ENCODE measurements at places on chromosomes 3 and 15.
A peak's percentile ranks its signal among the peaks of the same experiment; 100 is the strongest.

GRCh38 chr3:8651418-8652323 lies 7.1 kb upstream of the SSUH2 start:
- no peak for DNase-seq

DNA sequence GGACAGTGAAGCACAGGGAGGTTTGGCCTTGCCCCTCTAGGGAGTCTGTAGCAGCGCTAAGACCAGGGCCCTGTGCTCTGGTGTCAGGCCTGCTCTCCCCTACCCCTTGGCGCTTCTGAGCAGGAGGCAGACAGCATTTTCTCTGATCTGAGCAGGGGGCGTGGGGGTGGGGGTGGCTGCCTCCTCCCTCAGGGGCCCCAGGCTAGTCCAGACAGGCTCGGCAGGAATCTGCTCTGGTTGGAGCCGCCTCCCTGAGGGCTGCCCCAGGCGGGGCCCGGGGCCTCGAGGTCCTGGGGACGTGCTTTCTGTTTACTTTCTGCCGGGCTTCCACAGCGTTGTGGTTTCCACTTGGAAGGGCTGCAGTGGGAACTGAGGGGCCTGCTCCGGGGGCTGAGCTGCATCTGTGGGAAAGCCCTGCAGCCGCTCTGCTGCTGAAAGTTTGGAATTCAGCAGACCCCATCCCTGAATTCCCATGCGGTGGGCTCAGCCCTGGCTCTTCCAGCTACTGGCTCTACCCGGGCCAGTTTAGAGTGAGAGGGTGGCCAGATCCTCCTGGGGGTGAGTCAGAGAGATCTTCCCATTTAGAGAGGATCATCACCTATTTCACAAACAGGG lies 105.4 kb downstream of the LINGO1 start:
- DNase-seq: peak; percentile 57

DNA sequence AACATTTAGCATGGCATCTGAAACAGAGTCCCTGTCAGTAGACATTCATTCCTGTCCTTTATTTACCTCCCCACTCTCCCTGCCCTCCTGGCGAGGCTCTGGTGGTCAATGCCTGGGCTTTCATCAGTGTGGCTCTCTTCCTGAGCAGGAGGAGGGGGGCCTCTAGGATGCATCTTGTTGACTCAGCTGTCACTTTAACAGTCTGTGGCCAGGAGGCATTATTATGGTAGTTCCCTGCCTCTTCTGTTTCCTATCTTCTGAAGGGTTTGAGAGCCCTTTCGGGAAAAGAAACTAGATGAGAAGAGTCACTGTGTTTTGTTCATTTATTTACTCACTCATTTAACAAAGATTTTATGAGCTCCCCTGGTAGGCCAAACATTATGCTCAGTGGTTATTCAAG lies 2.4 kb upstream of the PPP1R14D start:
- no peak for DNase-seq

- DNase-seq: no peak
Observed at GRCh38 chr3:99500485-99500884, 137.9 kb upstream of the COL8A1 start.

GRCh38 chr3:15805756-15806266 lies 8.0 kb upstream of the ANKRD28 start:
- no peak for DNase-seq

- no peak for DNase-seq
Observed at GRCh38 chr3:15295506-15295905, 36.9 kb downstream of the SH3BP5 start.

GRCh38 chr15:73593304-73594074 lies 39.7 kb downstream of the NPTN start:
- no peak for DNase-seq

- no peak for DNase-seq
Observed at GRCh38 chr3:126618760-126619159, 36.2 kb downstream of the TXNRD3 start.

- no peak for DNase-seq
Observed at GRCh38 chr15:86872782-86873181, 793.1 kb downstream of the AGBL1 start.

GRCh38 chr3:123597561-123597960 lies 12.7 kb upstream of the HACD2 start:
- no peak for DNase-seq

- DNase-seq: no peak
Observed at GRCh38 chr3:155372281-155372680, 78.8 kb upstream of the STRIT1 start.

- DNase-seq: no peak
Observed at GRCh38 chr3:141151439-141151838, 80.2 kb upstream of the PXYLP1 start.

GRCh38 chr3:53498806-53499641 lies 4.6 kb downstream of the CACNA1D start:
- DNase-seq: no peak

- DNase-seq: no peak
Observed at GRCh38 chr3:104536715-104537114, 830.0 kb upstream of the ALCAM start.

GRCh38 chr15:91679447-91679846 lies 174.1 kb upstream of the SLCO3A1 start:
- no peak for DNase-seq

DNA sequence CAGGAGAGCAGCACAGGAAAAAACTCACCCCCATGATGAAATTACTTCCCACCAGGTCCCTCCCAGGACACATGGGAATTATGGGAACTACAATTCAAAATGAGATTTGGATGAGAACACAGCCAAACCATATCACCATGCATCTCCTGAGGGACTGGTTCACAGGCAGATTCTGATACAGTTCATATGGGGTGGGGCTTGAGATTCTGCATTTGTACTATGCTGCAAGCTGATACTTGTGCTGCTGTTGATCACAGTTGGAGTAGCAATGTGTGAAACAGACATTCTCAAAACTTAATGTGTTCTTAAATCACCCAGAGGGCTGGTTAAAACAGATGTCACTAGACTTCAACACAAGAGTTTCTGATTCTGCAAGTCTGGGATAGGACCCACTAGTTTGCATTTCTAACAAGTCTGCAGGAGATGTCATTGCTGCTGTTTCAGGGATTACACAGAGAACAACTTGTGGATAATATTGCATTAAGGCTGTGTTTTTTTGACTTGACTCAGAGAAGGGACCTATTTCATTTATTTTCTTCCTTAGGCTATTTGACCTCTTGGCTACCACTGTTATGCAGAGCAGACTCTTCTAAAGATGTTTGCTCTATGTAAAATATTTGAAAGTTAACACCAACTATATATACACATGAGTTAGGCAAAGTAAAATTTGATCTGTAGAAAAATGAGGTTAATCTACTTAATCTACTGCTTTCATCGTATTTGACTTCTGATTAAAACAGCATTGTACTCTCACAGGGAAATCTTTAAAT lies 194.2 kb upstream of the CNTN3 start:
- no peak for DNase-seq

DNA sequence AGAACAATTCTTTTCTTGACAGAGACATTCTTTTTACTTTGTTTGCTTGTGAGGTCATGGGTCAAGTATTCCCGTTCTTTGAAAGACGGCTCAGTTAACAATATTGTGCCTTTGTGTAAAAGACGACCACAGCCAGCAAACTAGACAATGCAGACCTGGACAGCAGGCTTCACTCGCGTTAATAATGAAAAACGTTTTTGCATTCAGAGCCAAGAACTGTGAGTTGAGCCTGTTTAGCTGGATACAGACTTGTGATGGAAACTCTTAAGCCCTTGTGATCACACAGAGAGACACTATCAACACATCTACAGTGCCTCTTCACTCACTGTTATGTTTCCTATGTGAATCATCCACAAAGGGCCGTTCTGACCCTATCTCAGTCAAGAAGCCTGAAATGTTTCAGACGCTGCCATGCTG lies 37.3 kb upstream of the CMTM7 start:
- no peak for DNase-seq

DNA sequence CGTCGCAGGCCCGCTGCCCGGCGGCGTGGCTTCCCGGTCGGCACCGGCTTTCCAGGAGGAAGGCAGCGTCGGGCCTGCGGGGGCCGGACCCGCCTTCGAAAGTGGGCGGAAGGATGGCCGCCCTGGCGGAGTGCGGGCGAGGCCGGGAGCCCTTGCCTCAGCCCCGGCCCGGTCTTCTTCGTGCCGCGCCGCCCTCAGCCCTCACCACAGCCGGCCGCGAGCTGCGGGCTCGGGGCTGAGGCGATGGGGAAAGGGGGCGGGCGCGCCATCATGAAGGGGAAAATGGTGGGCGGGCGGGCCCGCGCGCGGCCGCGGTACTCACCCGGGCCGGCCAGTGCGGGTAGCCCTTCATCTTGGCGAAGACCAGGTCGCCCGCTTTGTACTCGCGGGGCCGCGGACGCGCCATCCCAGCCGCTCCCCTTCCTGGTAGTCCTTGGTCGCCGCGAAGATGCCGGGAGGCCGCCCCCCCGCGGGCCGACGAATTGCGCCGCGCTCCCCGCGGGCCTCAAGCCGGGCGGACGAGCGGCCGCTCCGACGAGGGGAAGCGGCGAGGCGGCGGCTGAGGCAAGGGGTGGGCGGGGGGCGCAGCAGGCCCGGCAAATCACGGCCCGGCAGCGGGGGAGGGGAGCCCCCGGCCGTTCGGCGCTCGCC lies 489 bp downstream of the HDGFL3 start:
- peak; percentile 67 for DNase-seq

DNA sequence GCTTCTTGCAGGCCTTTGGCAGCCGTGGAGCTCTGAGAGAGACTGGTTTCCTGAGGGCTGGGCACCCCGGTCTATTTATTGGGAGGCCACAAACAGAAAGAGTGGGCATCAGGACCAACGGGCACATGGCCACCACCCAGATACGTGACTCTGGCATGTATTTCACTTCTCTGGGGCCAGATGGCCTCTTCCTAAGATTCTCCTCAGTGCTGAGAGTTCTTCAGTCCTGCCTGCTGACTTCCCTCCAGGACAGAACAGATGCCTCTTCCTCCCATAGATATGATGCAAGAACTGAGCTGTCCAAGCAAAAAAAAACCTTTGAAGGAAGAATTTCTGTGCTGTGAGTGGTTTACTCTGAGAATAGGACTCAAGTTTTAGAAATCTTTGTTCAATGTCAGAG lies 107.7 kb downstream of the IGF2BP2 start:
- no peak for DNase-seq

GRCh38 chr15:62528505-62528904 lies 363.4 kb upstream of the C2CD4B start:
- no peak for DNase-seq

GRCh38 chr15:101528108-101528916 lies 38.8 kb upstream of the PCSK6 start:
- no peak for DNase-seq

Measured in suprapubic skin (tissue), 4 donors.